ENCODE measurements at places on chromosomes 2 and 18.

DNA sequence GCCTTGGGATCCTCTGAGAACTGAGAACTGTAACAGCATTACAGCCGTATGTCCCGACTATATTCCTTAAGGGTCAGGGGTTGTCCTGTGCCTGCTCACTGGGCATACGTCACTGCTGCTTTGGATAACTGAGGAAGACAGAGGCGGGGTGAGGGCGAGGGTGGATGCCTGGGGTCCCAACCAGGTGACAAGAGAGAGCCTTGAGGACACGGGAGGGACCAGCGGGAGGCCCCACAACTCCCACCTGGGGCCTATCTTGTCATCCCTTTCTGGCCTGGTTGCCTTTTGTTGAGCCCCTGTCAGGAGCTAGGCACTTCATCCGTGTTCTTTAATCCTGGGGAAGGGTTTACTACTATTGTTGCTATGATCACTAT, 28.8 kb downstream of the INPP5D start:
- DNase-seq: no peak

- DNase-seq: no peak
These were observed 36.7 kb downstream of the NCK2 start for GRCh38 chr2:105781274-105781978.

GRCh38 chr2:215425021-215425782, 10.7 kb downstream of the FN1 start:
- no peak for DNase-seq

DNA sequence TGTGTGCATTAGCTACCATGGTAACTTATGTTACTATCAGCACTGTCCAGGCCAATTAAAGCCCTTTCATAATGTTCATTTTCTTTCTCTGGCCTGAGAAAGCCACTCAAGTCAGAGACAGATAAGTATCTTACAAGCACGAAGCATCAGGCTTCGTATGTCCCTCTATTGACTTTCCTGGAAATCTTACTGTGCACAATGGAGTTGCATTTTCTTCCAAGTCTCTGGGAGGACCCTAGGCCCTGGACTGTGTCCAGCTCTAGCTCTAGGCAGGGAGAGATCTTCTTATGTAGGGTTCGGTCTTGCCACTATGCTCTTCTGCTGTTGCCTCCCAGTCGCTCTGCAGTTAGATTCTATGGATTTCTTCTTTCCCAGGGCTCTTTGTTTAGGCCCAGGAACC, 40.0 kb upstream of the ITGA6 start:
- DNase-seq: no peak

DNA sequence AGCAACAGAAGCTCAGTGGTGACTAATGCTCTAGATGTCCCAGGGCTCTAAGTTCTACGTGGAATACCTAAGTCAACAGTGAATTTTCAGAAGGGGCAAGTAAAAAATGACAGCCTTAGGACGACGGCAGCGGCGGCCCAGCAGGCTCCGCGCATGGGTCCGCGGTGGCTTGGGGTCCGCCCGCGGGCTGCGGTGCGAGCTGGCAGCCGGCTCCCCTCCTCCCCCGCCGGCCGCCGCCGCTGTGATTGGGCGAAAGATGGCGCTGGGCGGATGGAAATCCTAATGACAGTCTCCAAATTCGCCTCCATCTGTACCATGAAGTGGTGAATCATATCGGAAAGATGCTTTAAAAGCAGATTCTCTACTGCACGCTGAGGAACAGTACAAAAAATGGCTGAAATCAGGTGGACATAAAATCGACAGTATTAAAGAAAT, 74.7 kb downstream of the HNRNPLL start:
- peak; percentile 87 for DNase-seq

- DNase-seq: no peak
These were observed 362.2 kb upstream of the SLC14A2 start for GRCh38 chr18:45253056-45253565.

DNA sequence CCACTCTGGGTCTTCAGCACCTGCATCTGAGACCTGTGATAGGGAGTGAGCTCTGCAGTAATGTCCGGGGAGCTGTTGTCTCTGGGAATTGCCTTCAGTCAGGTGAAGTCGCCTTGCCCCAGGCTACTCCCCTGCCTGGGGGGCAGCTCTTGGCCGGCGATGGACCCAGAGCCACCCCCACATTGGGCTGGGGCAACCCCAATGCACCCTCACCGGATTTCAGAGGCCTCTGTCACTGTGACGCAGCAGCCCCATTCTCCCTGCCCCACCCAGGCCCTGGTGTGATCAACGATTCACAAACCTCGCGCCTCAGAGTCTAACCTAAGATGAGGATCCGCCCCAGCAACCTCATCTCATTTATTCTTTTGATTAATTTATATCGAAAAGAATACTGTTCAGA, 303.6 kb downstream of the NDUFA10 start:
- no peak for DNase-seq

DNA sequence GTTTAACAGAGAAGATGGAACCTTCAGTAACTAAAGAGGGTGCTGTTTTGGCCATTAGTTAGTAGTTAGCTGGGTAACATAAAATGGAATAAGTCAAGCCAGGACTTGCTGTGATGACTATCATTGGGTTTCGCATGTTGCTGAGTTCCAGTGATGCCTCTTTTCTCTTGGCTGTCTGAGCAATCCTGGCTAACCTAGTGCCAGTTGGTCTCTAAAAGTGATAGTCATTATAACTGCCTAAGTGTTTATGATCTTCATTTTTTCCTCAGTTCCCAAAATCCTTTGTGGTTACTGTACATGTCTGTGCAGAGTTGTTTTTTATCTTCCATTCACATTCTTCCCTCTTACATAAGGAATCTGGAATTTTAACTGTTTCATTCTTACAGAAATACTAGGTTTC, 33.4 kb downstream of the WDR43 start:
- no peak for DNase-seq

DNA sequence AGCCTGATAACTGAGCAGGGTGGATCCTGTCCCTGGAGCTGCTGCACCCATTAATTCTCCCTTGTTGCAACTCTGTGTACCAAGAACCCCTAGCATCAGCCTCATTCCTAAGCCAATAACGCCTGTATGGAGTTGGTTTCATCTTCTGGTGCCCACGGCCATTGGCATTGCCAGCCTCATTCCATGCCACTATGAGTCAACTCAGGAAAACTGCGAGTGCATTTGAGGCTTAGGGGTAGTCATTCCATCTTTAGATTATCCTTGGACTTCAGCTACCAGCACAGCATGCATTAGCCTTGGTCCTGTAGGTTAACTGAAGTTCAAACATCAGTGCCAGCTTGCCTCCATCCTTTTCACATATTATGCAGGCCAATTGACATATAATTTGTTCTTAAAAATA, 1.4 kb upstream of the TRIM54 start:
- no peak for DNase-seq

GRCh38 chr2:235647877-235648276, 154.0 kb downstream of the AGAP1 start:
- no peak for DNase-seq

- peak; percentile 33 for DNase-seq
These were observed 271.6 kb downstream of the TDRD15 start for GRCh38 chr2:21395366-21395765.

DNA sequence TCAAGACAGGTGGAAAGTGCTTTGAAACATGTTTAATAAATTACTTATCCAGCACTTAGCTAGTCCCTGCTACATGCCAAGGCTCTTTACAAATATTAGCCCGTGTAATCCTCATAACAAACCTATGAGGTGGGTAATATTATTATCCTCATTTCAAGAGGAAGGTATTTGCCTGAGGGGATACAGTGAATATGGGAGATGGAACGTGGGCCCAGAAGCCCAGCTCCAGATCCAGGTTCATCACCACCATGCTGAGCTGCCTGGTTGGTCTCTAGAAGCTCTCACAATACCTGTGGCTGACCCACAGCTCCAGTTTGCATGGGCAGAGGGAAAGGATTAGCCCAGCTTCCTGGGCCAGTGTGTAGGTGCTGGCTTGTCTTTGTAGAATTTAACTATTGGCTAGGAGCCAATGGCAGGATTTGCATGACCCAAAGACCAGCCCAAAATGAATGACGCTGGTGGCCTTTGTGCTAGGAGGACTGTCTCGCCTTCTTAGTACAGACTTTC, 61.6 kb upstream of the ATP8B1 start:
- DNase-seq: no peak

GRCh38 chr18:26477828-26478466, 70.4 kb downstream of the KCTD1 start:
- no peak for DNase-seq

DNA sequence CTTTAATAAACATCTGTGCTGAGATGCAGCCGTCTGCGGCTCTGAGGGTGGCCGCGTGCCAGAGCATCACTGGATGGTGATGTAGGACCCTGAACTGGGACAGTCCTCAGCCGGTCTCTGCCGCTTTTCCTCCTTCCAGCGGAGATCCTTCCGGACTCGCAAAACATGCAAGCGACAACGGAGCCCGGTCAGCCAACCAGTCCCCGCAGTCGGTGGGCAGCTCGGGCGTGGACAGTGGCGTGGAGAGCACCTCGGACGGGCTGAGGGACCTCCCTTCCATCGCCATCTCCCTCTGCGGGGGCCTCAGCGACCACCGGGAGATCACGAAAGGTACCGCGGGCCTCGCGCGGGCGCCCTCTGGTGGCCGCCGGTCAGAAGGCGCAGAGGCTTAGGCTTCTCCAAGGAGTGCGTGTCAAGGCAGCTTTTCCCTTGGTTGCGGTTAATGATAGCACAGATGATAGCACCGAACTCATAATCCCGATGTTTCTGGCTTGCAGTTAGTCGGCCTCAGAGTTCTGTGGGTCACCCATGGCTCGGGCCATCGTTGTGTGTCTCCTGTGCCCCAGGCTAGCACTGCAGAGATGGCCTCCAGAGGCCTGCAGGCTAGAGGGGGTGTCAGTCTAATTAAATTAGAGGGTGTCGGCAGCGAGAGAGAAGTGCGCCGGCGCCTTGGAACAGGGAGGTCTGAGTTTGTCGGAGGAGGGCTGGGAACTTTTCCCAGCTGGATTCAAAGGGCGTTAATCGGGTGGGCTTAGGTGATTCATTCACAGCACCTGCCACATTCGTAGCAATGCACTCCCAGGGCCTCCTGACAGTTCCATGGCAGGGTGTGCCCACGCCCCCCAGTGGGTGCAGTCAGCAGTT, 38.5 kb downstream of the LPIN1 start:
- peak; percentile 79 for DNase-seq

GRCh38 chr2:181781078-181781786, 100.9 kb upstream of the NEUROD1 start:
- DNase-seq: no peak

- no peak for DNase-seq
These were observed 3.1 kb downstream of the DBI start for GRCh38 chr2:119369845-119370244.

DNA sequence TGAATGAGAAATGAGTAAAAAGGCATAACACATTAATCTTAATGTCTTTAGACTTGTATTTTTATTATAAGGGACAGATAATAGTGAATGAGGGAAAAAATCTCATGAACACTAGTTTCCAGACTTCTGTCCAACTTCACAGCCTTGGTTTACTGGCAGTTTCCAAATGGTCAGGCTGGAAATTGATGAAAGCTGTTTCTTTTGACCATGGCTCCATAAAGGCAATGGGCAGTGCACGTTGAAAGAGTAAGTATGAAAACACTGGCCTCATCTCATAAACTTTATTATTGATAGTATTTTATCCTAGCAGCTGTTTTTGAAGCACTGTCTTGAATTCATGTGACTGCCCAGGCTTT, 23.1 kb downstream of the BCL2L11 start:
- no peak for DNase-seq

DNA sequence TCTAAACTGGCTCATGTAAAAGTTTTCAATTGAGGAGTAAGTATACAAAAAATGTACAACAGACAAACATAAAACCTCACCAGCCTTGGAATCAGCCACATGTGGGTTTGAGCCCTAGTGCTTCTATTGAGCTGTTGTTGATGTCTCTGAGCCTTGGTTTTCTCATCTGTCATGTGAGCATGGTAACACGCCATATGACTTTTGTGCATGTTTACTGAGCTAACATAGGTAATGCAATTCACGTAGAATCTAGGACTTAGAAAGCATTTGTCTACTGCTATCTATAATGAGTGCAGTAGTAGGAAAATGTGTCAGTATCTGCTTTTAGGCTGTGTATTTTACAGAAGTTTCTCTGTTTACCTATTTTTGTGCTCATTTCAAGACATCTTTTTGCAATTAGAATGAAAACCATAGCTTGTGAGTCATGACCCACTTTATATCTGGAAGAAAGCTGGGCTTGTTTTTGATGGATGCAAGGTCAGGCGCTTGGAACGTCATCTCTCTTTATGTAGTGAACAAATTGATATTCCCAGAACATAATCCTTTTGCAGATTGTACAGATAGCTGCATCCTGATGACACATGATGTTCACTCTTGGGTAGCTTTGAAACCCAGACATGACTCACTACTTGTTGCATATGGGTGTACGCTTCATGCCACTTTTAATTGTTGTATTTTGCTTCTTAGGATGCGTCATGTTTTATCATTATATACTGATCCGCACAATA, 94.3 kb downstream of the RNF144A start:
- no peak for DNase-seq

GRCh38 chr18:76432274-76432755, 62.7 kb downstream of the ZNF516 start:
- no peak for DNase-seq

GRCh38 chr2:11637546-11637945, 32.4 kb downstream of the NTSR2 start:
- no peak for DNase-seq

GRCh38 chr2:127485051-127485693, 41.1 kb downstream of the IWS1 start:
- DNase-seq: no peak

DNA sequence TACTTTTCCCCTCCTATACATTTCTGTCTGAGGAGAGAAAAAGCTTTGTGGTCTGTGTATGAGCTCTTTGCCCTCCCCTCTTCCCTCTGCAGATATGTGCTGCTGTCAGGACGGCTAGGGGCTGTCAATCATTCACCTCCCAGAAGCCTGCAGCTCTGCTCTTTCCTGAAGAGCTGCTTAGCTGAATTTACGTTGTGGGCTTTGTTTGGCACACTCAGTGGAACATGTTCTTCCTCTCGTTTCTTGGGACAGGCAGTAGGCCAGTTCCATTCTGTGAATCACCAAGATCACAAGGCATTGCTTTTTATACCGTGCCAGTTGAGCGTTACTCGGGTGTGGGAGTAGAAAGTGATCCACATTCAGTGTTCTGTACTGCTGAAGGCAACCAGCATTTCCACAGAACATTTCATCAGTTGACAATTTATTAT, 136.7 kb downstream of the LAMA3 start:
- DNase-seq: no peak

DNA sequence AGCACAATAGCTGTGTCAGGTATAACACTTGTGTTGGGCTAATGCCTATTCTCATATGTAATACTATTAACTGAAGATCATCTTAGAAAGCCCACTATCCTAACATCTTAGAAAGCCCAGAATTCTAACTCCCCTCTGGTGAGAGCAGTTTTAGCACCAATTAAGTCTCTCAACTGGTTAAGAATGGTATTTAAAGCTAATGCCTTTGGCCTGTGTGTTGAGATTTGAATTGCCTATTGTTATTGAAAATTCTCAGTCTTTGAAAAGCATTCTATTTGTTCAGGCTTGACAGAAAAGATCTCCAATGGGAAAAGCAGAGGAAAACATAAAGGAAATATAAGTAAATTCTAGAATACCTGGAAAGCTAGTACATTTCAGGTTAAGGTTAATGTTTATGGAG, 352.5 kb downstream of the ARHGAP15 start:
- no peak for DNase-seq
